ENCODE measurements at places on chromosomes 1 and 21.

- no peak for DNase-seq
These were observed 384.6 kb downstream of the PLPP3 start for GRCh38 chr1:56194701-56195300.

GRCh38 chr1:25651824-25652741 lies 35.5 kb downstream of the MAN1C1 start:
- DNase-seq: no peak

- no peak for DNase-seq
These were observed 64.8 kb downstream of the MYOM3 start for GRCh38 chr1:24047110-24047477.

DNA sequence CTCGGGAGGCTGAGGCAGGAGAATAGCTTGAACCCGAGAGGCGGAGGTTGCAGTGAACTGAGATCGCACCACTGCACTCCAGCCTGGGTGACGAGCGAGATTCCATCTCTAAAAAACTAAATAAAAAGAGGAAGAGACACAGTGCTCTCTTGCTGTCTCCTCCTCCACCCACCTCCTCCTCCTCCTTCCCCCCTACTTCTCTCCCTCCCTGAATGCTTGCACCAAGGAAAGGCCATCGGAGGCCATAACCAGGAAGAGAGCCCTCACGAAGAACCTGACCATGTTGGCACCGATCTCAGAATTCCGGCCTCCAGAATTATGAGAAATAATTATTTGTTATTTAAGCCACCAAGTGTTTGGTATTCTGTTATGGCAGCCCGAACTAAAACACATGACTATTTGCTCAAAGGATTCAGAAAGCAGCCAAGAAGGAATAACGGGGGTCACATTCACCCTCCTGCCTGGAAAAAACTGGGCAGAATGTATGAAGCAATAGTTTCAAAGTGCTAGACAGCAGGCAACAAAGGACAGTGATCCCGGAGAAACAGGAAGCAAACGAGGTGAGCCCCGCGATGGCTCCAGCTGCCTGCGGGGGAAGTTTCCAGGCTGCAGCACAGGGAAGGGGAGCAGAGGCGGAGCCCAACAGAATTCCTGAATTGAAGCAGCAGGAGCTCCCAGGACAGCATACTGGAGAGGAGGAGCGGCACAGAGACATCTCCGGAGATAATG lies 35.8 kb downstream of the LDLRAD1 start:
- DNase-seq: peak; percentile 38

GRCh38 chr1:22184454-22184853 lies 41.6 kb upstream of the WNT4 start:
- DNase-seq: no peak

- DNase-seq: peak; percentile 76
These were observed 32.0 kb upstream of the TENT5B start for GRCh38 chr1:27044613-27045151.

GRCh38 chr1:208967334-208967733 lies 616.2 kb upstream of the CAMK1G start:
- DNase-seq: no peak

DNA sequence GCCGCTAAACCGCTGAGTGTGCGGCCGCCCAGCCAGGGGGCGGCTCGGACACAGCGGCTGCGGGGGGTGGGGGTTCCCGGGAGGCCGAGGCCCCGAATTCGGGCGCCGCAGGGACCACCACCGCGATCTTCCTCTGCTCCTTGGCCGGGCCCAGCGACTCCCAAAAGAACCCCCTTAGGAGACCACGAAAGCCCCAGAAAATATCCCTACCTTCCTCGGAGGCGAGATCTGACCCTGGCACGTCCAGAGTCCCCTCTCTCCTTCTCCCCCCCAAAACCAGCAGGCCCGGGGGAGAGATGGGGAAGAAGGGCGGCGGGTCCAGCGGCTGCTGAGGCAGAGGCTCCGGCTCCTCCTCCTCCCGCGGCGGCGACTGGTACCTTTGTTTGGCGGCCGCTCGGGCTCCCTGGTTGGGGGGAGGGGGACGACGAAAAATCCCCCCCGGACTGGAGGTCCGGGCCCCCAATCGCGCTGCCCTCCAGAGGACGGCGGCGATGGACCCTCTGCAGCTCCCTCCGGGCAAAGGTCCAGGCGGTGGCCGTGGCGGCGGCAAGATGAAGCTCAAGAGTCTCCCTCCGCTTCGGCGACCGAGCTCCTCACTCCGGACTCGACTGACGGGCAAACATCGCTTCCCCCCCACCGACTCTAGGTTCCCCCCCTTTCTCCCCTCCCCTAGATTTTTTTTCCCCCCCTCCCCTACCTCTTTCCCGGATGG lies at the start of gene ARID4B:
ARID4B (minus strand) TSS at position 621 of the 712 bp plus-strand sequence. CDS start 1,260 bp downstream, outside the sequence.
- DNase-seq: peak; percentile 68

- no peak for DNase-seq
These were observed 13.2 kb upstream of the UBE4B start for GRCh38 chr1:10019561-10019960.
